GM12878 (cell line): ENCODE measurements at places on chromosomes 16 and 17.
A peak's percentile ranks its signal among the peaks of the same experiment; 100 is the strongest.

DNA sequence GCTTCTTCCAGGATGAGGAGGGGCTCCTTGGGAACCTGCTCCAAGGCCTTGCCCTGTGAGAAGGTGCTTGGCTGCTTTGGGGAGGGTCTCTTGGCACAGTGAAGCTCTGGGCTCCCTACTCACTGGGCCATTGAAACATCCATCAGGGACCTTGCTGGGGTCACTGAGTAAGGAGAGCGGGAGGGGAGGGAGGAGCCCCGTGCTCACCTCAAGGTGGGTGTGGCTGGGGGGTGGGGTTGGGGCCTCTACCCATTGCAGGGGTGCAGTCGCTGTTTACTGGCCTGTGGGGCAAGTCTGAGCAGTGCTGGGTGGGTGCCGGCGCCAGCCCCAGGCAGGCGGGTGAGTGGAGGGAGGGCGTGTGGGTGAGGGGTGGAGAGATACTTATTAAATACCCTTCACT, 9.9 kb downstream of the TNS4 start:
- no peak for DNase-seq

DNA sequence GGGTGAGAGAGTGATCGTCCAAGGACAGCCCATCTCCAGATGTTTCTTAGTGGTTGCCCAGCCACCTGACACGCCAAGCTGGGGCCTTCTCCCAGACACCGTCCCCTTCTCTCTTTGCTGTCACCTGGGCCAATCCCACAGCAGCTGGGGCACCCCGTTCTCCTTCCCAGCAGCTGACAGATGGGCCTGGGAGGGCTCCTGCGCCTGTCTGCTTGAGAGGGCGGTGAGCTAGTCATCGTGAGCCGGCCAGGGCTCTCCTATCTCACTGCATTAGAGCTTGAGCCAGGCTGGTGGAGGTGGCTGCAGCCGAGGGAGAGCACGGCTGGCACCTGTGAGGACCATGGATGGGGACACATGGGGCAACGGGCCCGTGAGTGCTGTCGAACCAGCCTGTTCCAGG, 41.2 kb downstream of the RAB11FIP3 start:
- no peak for DNase-seq

DNA sequence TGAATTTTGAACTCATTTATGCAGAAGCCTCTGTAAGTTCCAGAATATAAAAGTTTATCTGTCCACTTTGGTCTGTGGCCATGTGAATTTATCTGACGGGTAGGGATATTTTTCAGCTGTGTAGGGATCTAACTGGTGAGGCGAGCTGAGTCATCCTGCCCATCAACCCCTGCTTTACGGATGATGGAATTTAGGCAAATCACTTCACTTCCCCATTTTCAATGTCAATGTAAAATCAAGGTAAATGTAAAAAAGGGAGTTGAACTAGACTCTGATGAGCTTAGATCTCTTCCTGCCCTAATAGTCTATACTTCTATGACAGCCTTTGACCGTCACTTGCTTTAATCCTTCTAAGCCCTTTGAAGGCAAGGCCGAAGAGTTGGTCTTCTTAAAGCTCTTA, 2.6 kb downstream of the SLC16A6 start:
- peak; percentile 78 for DNase-seq

- no peak for DNase-seq
These were observed 305.9 kb downstream of the PMP22 start for GRCh38 chr17:14959106-14959648.

GRCh38 chr17:48600244-48601098, 4.3 kb downstream of the HOXB6 start:
- no peak for DNase-seq
